ENCODE measurements at places on chromosomes 6 and 20. TPM values are rescaled to one million over a fixed set of nuclear protein-coding genes. Genes with fewer than 3 reads are reported as not detected.

The ZNF341 gene
- total RNA-seq, result 1.5 TPM

GRCh38 chr6:122869437-122870024, 80.5 kb downstream of the SMPDL3A start:
- no peak for DNase-seq

- DNase-seq, result no peak
Measured at GRCh38 chr20:2402271-2402980, 21.7 kb downstream of the TGM6 start.

GRCh38 chr6:34566830-34567546, 10.9 kb upstream of the SPDEF start:
- no peak for DNase-seq

The FOXQ1 gene
- total RNA-seq, result not detected

The CDH22 gene
- total RNA-seq, result 1.4 TPM

The WFDC10B gene
- total RNA-seq, result not detected

The SAMD10 gene
- total RNA-seq, result 0.84 TPM

The KIF25 gene
- 0.43 TPM for total RNA-seq

The SLPI gene
- 204 TPM for total RNA-seq

- no peak for DNase-seq
Measured at GRCh38 chr20:52425253-52425652, 233.7 kb upstream of the ZFP64 start.

The SLC22A1 gene
- 2.0 TPM for total RNA-seq

The TMEM200A gene
- 0.24 TPM for total RNA-seq

DNA sequence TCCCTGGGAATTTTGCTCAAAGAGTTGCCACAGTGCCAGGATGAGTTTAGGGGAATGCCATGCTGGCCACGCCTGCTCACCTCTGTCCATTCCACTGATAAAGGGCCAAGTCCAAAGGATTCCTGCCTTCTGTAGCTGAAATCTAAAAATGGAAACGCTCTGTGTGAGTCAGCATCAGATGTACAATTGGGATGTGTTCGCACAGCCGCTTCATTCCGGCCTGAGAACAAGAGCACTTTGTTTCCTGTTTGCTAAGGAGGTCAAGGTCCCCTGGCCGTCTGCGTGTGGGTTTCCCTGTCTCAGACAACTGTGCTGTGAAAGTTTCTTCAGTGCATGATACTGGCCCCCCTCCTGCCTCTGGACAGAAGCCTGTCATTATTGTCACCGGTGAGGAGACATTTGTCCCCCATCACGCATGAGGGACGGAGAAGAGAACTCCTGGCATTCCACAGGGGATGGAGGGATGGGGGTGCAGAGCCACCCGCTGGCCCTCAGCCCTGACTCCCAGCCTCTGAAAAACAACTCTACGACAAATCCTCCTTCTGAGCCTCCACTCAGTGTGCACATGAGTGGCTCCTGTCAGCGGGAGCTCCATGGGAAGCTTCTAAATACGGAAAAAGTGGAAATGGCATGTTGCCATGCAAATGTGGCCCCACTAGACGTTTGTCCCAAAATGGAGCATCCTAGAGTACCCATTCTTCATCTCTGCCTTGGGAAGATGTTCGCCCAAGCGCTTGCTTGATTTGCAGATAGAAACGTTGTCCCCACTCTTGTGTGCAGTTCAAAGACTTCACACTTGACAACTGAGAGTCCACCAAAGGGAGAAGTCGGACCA, 143.5 kb upstream of the AFDN start:
- peak; percentile 69 for DNase-seq

- no peak for DNase-seq
Measured at GRCh38 chr6:142395768-142396231, 94.0 kb downstream of the ADGRG6 start.

GRCh38 chr6:36809941-36810803, 29.1 kb downstream of the CPNE5 start:
- DNase-seq, result no peak

- no peak for DNase-seq
Measured at GRCh38 chr20:31705598-31706597, 16.8 kb downstream of the BCL2L1 start.

DNA sequence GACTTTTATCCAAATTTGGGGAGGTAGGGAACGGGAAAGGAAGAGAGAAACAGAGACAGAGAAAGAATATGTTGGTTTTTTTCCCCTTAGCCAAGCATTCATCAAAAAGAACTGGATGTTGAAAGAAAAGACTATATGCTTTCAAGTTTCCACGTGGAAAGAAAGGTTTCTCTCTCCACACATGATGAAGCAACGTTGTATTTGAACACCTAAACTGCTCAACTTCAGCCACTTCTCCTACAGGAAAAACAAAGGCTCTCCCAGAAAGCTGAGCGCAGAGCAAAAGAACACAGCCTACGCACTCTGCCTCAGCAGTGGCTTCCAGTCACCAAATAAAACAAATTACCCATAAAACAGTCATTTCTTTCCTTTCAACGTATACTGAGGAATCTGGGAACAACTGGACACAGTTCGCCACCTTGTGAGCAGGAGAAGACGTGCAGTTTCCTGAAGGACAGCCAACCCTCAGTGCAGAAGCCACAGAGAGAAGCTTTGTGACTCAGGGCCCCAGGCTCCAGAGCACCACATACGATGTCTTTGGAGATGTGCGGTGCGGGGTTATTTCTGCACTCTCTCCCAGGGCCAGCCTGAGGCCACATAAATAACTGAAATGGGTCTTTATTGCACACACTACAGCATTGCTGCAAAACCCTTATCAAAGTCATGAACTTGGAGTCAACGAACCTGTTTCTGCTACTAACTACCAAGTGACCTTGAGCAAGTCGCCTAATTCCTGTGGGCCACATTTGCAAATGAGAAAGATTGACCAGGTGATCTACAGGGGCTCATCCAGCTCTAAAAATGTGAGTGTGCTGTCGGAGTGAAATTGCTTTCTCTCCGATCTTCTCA, 10.1 kb downstream of the IL17F start:
- DNase-seq, result no peak

The CRISP3 gene
- total RNA-seq, result not detected

DNA sequence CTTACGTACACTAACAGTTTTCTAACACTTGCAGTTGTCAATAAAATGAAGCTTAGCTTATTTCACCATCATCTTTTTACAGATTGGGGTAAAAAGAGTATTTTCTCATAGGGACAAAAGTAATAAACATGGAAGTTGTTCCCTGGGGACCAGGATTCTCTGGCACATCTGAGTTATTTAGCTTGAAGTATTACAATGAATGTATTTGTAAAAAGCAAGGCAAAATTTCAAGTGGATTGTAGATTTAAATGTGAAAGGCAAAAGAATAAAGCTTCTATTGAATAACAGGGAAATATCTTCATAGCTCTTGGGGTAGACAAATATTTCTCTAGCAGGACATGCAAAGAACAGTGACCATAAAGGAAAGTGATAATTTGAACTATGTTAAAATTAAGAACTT, 260.0 kb upstream of the ECI2 start:
- DNase-seq, result no peak

The TINAG gene
- not detected for total RNA-seq

The FLRT3 gene
- 3.1 TPM for total RNA-seq

Data from psoas muscle (tissue), 8 donors.